ACHN (cell line): ENCODE measurements at places on chromosomes 12 and 14.

DNA sequence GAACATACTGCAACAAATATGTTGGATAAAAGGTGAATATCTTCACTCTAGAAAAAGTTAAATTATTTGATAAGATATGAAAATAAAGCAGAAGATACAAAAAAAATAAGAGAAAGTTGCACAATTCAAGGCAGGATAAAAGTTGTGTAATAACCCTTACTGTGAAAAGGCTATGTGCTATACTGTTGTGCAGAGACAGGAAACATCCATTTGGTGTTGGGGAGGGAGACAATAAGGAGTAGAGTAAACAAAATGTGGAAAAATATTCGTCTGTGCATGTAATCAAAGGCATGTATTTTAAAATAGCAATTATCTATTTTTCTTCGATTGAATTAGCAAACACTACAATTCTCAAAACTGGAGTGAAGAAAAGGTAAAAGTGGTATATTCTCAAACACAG is 34.8 kb downstream of the PTHLH start:
- no peak for DNase-seq

DNA sequence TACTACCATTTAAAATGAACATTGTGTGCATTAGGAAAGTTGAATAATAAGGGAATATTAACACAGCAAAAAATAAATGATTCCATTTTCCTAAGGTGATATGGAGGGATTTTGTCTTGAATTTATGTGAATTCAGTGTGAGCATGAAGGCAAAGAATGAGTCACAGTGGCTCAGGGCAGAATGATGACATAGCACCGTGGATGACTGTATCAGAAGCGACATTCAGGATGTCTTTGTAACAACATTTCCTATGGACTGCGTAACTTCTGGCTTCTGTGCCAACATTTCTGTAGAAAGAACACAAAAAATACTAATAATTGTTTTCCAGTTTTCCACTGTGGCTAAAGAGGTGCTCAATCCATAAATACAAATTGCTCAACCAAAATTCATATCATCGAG is 54.6 kb downstream of the TTC8 start:
- no peak for DNase-seq

GRCh38 chr12:96623656-96624217 is 134.4 kb downstream of the CFAP54 start:
- no peak for DNase-seq

- no peak for DNase-seq
Observed at GRCh38 chr14:106129274-106129673, 602.9 kb downstream of the TMEM121 start.

GRCh38 chr14:89849931-89850330 is 104.6 kb downstream of the EFCAB11 start:
- no peak for DNase-seq

DNA sequence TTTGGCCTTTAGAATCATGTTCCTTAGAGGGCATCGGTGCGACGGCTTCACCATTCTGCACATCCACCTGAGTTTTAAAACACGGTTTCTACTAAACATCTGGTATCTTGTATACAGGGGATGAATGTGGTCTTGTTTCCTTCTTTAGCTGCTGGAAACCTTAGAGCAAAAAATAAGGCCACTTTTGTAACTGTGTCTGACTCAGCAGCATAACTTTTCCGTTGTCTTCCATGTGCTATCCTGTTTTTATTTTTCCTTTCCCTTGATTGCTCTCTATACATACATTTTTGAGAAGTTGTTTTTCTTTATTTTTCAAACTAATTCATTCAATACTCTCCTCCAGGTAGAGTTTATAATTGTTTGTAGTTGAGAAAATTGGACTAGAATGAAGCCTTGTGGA is 108.8 kb upstream of the PCED1B start:
- no peak for DNase-seq

DNA sequence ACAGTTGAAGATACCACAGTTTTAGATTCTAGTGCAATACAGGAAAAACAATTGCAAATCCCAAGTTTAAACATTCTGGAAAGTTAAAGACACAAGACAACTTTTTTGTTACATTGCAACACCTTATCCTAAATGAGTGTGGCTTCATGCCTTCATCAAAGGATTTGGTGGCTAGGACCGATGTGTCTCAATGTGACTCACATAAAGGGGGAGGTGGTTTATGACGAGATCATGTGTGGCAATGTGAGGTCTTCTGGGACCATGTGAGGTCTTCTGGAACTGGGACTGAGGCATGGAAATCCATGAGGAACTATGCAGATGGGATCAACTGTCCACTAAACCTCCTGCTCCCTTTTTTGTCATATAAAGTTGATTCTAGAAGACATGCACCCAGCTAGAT is 166.2 kb downstream of the PAX9 start:
- no peak for DNase-seq

- DNase-seq, result no peak
Observed at GRCh38 chr12:52566847-52567291, 6.8 kb downstream of the KRT74 start.

DNA sequence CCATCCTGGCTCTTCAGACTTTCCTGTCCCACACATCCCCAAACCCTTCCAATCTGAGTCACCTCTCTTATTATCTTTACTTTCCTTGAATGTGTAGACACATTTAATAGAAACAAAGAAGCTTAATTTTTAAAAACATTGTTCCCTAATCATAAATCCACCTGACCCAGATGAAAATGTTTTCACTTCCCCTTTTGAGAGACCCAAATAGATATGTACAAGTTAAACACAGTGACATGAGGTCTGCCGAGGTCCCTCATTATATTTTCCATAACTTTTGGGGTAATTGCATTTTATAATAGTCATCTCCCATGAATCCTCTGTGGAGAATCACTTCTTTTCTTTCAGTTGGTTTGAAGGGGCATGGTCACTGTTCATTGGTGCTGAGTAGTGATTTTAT is 191.1 kb downstream of the GRIN2B start:
- no peak for DNase-seq

DNA sequence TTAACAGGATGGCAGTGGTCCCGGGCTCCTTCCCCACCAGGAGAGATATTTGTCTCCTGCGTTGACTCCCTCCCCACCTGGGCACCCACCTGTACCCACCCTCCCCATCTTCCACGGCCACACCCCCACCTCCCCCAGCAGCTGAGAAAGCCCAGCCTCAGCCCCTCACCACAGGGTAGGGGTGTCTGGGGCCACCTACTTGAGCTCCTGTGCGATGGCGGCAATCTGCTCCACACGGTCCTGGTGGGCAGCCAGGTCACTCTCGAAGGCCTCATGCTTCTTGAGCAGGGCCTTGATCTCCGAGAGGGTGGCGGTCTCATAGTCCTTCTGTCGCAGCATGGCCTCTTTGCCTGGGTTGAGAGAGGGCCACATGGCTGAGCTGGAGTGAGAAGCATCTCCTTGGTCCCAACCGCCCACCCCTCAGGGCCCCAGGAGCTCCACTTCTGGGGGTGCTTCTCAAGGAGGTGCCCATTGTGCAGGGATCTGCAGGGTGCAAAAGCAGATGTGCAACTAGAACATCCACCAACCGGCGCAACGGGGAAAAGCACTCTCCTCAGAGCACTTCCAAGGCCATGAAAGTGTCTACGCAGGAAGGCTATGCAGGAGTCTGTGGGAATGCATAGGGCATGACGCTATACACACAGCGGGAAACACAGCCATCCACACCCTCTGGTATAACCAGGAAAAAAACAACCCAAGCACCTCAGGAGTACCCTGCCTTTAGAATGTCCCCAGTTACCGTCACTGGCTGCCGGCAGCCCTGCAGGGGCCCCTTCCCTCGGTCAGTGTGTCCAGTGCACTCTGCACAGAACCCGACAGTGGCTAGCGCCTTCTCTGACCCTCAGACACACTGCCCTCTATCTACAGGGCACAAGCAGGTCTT is 92.6 kb upstream of the ZFP36L1 start:
- no peak for DNase-seq

DNA sequence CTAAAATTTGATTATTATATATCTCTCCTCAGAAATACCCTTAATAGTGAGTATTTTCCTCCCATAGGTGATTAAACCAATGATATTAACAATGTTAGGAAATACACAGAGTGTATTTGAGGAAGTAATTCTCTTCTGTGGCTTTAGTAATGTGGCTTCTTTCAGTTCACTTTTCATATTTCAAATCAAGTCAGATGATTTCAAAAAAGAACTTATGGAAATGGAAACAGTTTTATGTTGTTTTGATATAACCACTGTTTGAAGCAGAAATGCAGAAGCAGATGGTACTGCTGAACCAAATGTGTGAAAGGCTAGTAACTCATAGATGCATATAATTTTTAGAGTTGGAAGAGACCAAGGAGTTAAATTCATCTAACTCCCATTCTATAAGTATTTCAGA is 1.9 kb upstream of the GPR33 start:
- DNase-seq, result no peak

GRCh38 chr14:38238878-38239277 is 17.0 kb downstream of the CLEC14A start:
- no peak for DNase-seq

- no peak for DNase-seq
Observed at GRCh38 chr14:23577004-23577681, 1.4 kb downstream of the JPH4 start.

DNA sequence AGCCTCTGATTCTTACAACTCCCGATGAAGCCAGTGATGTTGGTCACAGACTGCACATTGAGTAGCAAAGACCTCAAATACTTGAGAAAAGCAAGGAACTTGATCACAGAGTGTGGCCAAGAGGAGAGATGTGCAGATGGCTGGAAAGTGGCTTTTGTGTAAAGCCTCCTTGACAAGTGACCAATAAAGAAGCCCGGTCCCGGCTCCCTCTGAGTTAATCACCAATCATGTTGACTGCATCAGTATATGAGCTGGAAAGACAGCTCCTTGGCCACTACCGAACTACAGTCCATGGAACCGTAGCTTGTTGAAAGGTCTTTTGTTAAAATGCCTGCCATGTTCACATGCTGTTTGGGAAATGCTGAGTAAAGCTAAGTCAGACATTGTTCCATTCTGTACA is 23.7 kb upstream of the SERPINA6 start:
- peak; percentile 3 for DNase-seq

- DNase-seq, result no peak
Observed at GRCh38 chr14:47678993-47679392, 3.6 kb upstream of the MDGA2 start.

DNA sequence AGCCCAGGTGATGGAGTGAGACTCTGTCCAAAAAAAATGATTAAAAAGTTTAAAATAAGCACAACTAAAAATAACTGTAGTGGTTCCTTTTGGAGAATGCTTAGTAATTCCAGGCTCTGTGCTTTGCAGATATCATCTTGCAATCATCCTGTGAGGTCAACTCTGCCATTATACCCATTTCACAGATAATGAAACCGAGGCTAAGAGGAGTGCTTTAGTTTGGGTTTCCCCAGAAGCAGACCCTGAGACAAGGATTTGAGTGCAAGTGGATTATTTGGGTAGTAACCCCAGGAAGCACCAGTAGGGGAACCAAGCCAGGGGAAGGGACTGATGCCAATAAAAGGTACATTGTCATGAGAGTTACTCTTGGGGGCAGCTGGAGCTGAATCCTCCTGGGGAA is 44.7 kb downstream of the RIN3 start:
- DNase-seq, result no peak

DNA sequence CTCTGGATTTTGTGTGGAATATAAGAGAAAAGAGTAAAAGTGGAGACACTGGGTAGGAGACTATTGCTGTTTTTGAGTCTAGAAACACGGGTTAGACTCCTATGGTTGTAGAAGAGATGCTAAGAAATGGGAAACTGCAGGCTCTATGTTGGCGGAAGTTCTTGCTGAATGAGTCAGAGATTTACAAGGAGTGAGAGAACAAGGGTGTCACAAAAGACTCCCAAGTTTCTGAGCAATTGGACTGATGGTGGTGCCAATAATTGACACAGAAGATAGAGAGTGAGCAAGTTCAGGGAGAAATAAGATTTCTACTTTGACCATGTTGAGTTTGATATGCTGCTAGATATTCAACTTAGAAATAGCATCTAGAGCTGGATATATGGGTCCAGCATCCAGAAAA is 2.6 kb upstream of the PRKD1 start:
- peak; percentile 66 for DNase-seq

DNA sequence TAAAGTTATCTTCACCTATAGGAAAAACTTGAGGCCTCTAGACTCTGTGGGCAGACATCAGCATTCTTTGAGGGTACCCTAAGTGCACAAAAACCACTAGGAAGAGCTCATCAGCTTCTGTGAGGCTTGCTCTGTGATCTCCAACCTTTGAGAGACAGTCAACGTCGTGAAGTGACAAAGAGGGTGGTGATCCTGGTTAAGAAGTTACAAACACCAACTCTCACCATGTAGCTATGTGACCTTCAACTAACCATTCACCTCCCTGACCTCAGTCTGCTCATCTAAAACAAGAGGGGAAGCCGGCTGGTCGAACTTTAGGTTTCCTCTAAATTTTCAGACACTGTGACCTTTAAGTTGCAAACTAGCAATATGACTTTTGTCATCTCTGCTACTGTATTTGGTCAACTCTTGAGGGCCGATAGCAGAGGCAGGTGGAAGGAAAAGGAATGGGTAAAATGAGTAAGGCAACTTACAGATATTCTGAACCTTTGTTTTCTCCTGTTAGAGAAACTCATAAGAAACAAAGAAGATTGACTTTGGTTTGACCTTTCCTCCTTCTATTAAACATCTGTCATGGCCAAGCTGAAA is 103.2 kb upstream of the PARP11 start:
- DNase-seq, result no peak

GRCh38 chr14:104082807-104083206 is 2.7 kb upstream of the ASPG start:
- no peak for DNase-seq

DNA sequence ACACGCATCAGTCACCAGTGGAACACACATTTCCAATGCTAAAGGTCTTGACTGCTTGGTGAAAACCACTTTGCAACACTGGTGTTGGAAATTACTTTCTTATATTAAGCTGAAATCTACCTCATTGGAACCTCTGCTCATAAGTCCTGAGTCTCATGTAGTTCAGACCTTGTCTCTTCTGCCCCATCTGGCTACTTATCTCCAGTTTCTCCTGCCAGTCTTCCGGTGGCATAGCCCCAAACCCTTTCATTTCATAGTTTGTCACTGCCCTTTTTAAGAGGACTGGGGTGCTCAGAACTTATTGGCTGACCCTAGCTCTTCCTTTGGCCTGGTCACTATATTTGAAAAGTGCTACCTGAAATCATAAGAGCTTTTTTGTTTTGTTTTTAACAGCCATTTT is 43.7 kb downstream of the HELB start:
- no peak for DNase-seq

- DNase-seq, result no peak
Observed at GRCh38 chr14:81033698-81034240, 78.3 kb downstream of the TSHR start.

DNA sequence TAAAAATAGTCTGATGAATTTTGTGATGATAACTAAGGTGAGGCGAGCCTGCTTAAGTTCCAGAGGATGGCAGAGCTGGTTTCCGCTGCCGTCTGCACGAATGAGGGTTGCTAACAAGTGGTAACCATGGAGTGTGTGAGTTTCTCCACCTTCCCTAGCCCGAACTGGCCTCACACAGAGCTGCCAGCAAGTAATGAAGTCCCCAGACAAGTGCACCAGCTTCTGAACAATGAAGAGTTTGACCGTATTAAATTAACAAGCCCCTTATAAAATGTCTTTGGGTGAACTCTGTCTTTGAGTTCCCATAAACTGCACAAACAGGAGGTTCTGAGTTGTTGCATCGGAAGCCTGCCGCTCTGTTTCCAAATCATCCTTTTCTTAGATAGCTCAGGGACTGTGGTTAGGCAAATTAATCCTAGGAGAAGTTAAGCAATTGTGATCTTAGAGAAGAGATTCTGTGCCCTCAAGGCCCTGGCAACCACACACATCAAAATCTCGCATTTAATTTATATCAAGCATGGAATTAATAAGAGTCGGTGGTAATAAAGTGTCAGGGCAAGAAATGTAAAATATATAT is 274.1 kb upstream of the DAAM1 start:
- no peak for DNase-seq
